Renal cortical epithelial cell (primary cell): ENCODE measurements at places on chromosomes 16 and 17.

- no peak for DNase-seq
Observed at GRCh38 chr17:62670202-62670821, 42.8 kb downstream of the MRC2 start.

DNA sequence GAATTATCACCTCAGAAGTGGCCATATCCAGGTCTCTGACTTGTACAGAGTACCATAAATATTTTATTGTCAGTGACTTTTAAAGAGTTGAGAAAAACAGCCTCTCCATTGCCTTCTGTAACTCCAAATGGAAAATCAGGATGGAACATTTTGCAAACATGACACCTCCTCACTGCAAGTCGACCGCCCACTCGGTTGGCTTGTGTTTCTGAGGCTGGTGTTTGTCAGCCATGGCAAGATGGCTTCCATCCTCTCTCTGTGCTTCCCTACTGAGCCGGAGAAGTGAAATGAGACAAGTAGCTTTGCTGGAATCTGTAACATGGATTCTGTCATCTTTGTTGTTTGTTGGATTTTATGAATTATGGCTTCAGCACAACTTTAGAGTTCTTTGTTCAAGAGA, 172.8 kb downstream of the RBFOX1 start:
- DNase-seq, result no peak

DNA sequence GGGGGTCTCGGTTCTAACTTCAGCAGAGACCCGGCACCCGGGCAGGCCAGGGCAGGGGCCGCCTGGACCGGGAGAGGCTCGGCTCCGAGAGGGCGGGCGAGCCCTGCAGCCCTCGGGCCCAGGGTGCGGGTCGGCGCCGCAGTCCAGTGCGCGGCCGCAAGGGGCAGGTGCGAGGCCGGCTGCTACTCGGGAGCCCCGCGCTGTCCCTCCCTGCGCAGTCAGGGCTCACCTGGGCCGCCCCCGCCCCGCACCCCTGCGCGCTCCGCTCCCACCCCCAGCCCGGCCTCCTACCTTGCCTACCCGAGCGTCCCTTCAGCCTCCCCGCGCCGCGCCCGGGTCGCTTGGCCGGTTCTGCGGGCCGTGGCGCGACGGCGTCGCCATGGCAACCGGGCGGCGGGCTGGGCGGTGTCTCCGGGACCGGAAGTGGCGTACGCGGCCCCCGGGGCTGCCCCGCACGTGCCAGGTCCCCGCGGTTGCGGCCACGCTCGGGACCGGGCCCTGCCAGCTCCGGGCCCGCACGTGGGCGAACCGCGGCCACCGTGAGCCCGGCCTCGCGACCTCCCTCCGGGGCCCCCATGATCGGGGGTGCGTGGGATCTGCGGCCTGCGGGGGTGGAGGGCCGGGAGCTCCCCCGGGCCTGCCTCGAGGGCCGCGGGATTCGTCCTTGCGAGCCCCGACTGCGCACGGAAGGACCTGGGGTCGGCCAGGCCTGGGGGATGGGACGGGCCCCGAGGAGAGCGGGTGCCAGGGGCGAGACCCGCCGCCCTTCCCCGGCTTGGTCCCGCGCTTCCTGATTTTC, at the start of gene CYB561:
Gene CYB561 (minus strand): TSS at position 353 of the 799 bp plus-strand sequence. CDS start 8,759 bp downstream, outside the sequence.
- peak; percentile 14 for DNase-seq

DNA sequence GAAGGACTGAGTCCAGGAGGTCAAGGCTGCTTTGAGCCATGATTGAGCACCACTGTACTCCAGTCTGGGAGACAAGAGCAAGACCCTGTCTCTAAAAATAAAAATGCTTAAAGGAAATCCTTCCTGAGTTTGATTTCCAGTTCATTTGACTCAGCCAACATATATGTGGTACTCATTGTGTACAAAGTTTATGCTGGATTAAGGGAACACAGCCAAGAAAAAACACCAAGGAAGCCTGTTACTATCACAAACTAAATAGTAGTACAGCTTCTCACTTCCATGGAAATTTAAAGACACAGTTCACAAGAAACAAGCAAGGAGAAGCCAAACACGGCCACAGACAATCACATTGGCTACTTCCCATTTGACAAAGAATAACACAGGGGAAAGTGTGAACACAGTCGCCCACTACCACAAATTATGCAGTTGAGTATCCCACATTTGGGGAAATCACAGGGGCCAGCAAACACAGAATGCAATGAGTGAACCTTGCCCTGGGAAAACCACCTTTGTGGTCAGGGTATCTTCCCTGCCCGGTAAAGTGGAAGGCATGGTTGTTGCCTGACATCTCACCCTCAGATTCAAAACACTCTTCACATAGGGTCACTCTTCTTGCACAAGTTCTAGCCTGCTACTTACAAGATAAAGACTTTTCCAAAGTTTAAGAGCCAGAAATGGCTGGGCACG, 14.5 kb downstream of the TEX14 start:
- no peak for DNase-seq

- no peak for DNase-seq
Observed at GRCh38 chr17:77905266-77905665, 53.2 kb upstream of the TNRC6C start.

GRCh38 chr17:80025140-80025539, 10.5 kb downstream of the TBC1D16 start:
- DNase-seq, result no peak

GRCh38 chr16:52271088-52271750, 275.7 kb downstream of the TOX3 start:
- DNase-seq, result no peak

DNA sequence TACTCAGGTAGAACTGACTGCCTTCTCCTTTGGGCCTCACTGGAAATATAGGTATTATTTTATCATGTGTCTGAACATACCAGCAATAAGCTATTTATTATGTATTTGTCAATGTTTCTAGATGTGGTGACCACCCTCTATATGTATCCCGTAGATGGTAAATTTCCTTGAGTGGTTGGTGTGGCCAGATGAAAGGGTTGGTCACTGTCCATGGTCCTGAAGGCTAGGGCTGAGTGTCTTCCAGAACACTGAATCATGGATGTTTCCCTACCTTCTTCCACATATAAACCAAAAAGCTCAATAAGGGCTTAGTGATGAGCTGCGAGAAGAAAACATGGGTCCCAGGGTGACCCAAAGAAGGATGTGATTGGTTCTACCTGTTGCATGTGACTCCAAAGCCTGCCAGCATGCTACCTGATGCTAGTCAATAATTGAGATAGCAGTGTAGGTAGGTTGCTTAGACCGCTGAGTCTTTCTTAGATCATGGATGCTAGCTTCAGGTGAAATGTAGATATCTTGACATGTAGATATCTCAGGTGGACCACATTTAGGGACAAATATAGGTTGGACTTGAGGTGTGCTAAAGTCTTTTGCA, 150.3 kb downstream of the ASIC2 start:
- peak; percentile 41 for DNase-seq

GRCh38 chr16:54939029-54939346, 8.3 kb downstream of the IRX5 start:
- no peak for DNase-seq

DNA sequence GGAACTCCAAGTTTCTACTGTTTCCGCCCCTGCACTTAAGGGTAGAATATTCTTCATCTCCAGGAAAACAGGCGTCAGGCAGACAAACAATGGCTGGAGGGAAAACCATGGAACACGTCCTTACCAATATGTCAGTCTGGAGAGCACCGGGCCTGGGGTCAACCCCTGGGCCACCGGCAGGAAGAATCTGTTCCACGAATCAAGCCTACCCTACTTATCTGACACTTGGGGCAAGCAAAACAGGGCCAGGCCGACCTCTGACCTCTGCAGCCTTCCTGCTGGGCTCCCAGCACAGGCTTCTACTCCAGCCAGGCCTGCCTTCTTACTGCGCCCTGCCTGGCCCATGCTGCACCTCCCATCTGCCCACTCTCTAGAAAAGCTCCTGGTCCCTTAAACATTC, 10.1 kb downstream of the VAC14 start:
- DNase-seq, result no peak

GRCh38 chr17:76241691-76242255, 1.5 kb upstream of the RNF157 start:
- DNase-seq, result no peak

DNA sequence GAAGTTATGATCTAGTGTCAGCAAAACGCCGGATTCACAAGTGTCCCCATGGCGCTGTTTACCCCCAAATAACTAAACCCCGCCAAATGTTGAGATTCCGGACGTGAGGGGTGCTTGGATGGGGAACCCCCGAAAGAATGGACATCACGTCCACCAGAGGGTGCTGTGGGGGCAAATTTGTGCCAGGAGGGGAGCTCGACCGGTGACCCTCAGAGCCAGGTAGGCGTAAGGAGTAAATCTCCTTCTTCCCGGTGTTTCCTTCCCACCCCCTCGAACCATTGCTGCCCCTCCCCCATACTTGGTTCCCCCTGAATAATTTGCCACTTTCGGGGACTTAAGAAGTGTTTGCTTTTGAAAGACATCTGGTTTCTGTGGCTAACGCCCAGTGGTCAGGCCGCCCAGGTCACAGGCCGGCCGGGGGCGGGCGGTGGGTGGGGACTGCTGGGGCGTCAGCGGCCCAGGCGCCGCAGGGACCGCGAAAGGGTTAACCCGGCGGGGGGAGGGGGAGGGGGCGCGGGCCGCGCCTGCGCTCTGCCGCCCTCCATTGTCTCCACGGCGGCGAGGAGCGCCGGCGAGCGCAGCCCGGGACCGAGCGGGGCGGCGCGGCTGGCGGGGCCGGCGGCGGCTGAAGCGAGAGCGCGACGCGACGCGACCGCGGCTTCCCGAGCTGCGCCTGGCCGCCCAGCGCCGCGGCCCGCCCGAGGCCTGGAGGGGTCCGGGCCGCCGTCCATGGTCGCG, at the start of gene ZNRF1:
Gene ZNRF1 (plus strand): TSS at position 544 of the 738 bp plus-strand sequence. CDS start 648 bp downstream, outside the sequence.
- DNase-seq, result peak; percentile 63

- DNase-seq, result peak; percentile 89
Observed at GRCh38 chr17:80063830-80064585, 27.6 kb downstream of the CCDC40 start.

- DNase-seq, result peak; percentile 38
Observed at GRCh38 chr17:28953444-28954118, 2.3 kb upstream of the PHF12 start.

DNA sequence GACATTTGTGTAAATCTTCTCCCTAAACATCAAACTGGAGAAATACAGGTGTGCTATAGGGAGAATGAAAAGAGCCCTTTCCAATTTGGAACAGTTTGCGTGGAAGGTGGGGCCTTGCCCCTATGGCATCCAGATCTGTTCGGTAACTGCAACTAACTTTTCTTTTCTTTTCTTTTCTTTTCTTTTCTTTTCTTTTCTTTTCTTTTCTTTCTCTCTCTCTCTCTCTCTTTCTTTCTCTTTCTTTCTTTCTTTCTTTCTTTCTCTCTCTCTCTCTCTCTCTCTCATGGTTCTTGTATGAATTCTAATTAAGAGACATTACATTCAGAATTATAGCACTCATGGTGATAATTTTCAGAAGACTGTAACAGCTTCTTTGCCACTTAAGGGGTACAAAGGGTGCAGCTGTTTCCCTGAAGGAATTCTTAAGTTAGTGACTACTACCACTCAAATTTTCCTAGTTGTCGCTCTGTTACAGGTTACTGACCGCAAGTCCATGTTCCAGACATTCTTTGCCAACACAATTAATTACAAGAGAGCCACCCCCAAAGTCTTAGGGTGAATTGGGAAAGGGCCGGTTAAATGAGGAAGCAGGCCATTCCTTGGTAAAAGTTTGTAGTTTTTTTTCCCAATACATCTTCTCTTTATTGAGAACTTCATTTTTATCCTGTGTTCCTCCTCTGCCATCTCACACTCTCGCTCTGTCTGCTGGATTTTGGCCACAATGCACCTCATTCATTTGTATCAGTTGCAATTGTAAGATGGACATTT, 69.8 kb downstream of the KSR1 start:
- no peak for DNase-seq

DNA sequence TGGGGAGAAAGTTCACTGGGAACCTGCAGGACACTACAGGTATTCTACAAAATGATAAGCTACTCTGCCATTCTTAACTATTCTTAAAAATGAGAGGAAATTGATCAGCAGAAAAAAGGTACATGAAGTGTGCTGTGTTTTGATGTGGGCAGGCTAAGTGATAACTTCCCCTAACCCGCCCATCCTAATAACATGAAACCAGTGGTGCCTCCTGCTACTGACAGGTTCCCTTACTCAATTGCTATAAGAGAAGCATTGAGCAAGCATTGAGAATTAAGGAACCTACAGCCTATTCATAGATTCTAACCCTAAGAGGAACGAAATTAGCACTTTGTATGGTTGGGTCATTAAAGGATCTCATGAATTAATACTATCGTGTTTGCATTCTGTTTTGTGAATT, 18.9 kb downstream of the XYLT1 start:
- no peak for DNase-seq

DNA sequence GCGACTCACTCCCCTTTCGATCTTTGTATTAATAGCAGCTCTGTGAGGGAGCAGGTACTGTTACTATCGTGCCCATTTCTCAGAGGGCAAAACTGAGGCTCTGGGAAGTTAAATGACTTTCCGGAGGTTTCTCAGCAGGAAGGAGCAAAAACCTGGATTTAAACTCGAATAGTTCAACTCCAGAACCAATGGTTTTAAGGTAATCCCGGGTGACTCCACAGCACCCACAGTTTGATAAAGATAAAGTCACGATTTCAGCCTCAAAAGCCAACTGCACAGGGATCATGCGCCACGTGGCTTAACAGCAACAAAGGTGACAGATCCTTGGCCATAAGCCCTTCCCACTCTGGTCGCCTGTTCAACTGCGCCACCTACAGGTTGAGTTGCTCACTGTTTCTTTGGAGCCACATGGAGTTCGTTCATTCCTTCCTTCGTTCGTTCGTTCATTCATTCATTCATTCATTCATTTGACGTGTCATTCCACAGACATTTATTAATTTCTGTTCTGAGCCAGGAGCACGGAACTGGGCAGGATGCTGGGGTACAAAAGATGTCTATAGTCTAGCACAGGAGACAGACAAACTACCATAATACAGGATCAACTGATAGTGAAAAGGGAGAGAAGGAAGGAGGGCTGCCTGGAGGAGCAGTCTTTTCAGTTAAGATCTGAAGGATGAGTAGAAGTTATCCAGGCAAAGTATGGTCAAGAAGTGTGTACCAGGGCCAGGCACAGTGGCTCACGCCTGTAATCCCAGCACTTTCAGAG, 134.8 kb downstream of the HS3ST2 start:
- DNase-seq, result peak; percentile 34

DNA sequence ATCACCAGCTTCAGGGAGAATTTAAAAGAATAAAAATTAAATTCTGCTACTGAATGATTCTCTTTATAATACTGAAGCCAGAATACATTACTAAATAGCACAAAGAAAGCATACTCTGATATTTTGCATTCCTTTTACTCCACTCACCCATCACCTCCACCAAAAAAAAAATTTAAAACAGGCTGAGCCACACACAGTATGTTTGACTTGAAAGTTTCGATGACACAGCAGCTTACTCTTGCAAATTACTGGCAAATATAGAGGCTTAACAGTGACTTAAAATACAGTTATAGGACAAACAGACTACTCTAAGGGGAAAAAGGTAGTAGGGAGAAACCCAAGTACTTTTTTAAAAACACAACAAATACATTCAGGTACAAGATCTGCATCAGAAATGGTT, 39.2 kb downstream of the GPATCH8 start:
- peak; percentile 19 for DNase-seq

- no peak for DNase-seq
Observed at GRCh38 chr16:76385601-76386230, 108.5 kb downstream of the CNTNAP4 start.

DNA sequence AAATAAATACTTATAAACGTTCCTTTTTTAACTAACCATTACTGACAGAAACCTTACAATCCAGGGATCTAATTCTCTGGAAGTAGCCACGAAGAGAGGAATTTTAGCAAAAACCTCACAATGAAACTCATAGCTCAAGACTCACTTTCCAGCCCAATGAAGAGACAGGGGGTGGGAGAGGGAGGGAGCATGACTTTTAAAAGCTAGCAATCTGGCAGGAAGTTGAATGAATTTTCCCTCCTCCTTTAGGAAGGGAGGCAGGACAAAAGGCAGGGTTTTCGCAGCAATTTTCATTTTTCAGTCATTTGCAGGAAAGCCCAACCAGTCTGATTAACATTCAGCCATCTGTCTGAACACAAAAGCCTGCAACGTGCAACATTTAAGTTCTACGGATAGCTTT, 381.5 kb upstream of the PSMD7 start:
- DNase-seq, result no peak
